Hematopoietic multipotent progenitor cell treated with erythropoietin and hydrocortisone succinate and interleukin-3 and kit ligand, for 17 days (in vitro differentiated cells): ENCODE measurements at places on chromosomes 6 and 20.

DNA sequence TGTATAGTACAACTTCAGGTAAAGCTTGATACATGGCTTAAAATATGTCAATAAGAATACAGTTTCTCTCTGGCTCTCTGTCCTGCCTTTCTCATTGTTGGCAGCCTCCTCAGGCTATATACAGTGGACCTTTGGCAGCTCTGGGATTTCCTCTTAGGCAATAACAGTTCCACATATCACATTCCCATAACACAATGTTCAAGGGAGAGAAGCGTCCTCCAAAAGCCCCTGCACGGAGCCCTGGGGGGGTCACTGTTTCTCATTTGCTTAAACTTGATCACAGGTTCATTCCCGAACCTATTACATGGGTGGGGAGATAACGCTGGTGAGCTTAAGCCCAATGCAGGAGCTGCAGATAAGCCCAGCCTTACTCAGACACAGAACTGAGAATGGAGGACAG is 4.4 kb upstream of the FLRT3 start:
- DNase-seq, result no peak

DNA sequence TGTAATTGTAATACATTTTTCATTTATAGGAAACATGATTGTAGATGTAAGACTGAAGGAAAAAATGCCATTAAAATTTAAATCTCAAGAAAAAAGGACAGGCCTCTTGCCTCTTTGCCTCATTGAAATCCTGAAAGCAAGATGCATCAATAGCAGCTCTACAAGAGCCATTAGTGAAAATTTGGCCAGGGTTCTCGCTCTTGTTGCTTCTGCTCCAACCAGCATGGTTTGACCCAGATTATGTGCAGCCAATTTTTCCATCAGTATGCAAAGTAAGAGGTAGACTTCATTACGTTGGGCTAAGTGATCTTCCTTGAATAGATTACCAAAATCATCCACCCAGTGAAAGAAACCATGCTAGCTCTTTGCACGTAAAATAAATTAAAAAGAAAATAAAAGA is 106.6 kb downstream of the SGK1 start:
- DNase-seq, result no peak

DNA sequence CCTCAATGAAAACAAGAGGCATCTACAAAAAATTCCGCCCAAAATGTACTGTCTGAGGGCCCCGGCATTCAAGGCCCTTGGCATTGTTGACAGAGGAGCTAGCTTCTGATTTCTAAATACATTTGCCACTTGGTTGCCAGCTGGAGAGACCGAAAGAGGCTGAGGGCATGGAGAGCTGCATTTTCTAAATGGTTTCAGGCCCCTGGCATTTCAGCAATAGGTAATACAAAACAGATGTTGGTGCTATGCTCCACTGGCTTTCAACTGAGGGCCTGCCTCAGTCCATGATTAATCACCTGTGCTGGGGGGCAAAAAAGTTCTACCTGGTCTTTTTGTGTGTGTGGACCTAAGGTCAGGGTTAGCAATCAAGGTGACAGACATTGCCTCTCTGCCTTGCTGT is 79.5 kb upstream of the ISM1 start:
- no peak for DNase-seq

- no peak for DNase-seq
These were observed 10.6 kb downstream of the FKBP5 start for GRCh38 chr6:35678021-35678654.

GRCh38 chr20:49899541-49900383 is 15.6 kb downstream of the SPATA2 start:
- DNase-seq, result no peak

DNA sequence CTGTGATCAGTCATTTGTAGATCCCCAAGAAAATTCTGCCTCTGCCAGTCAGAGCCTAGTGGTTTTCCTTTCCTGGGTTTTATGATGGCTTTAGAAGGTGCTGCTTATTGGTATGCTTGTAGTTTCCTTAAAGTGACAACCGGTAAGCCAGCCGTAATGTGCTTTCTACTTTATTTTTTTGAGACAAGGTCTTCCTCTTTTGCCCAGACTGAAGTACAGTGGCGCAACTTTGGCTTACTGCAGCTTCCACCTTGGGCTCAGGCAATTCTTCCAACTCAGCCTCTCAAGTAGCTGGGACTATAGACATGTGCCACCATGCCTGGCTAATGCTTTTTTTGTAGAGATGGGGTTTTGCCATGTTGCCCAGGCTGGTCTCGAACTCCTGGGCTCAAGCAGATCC is 23.5 kb downstream of the MCM8 start:
- no peak for DNase-seq

GRCh38 chr6:44737829-44738528 is 350.5 kb downstream of the CDC5L start:
- no peak for DNase-seq

GRCh38 chr6:12024216-12024615 is 12.1 kb downstream of the HIVEP1 start:
- no peak for DNase-seq

DNA sequence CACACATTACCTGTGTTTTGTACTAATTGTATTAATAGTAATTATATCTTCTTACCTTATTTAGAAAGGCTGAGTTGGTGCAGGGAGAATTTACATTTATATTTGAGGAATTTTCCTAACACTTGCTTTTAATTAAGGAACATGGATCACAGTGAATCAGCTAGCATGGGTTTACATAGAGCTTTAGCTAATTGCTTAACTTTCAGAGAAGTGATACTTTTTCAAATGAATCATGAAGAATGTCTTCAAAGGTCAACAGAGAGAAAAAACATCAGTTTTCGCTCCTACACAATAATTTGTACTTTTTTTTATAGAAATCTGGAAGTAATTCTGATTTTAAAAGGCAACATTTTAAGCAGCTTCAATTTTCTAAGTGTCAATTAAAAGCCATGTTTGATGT is 195.0 kb upstream of the HEY2 start:
- DNase-seq, result no peak

DNA sequence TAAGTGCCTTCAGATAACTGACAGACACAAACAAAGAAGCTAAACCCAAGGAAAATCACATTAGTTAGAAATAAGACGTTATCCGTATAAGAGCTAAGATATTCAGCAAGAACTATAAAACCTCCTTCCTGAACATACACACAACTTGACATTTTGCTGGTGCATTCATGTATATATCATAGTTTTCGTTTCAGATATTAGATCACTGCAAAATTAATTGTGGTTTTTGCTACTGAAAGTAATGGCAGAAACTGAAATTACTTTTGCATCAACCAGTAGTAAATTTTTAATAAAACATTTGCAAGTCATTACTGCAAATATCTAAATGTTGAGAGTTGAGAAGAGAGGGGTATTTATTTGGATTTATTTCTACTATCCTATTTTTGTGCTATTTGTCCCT is 26.1 kb upstream of the KCNQ5 start:
- no peak for DNase-seq

DNA sequence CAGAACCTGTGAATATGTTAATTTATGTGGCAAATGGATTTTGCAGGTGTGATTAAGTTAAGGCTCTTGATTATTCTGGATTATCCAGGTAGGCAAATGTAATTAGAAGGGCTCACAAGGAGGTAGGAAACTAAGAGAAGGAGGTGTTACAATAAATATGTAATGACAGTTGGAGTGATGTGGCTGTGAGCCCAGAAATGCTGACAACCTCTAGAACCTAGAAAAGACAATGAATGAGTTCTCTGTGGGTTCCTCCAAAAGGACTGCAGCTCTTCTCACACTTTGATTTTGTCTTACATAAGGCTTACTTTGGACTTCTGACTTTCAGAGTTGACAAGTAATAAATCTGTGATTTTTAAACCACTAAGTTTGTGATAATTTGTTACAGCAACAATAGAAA is 406.6 kb upstream of the EPHA7 start:
- no peak for DNase-seq

GRCh38 chr20:46741924-46742668 is 32.6 kb downstream of the SLC2A10 start:
- no peak for DNase-seq

DNA sequence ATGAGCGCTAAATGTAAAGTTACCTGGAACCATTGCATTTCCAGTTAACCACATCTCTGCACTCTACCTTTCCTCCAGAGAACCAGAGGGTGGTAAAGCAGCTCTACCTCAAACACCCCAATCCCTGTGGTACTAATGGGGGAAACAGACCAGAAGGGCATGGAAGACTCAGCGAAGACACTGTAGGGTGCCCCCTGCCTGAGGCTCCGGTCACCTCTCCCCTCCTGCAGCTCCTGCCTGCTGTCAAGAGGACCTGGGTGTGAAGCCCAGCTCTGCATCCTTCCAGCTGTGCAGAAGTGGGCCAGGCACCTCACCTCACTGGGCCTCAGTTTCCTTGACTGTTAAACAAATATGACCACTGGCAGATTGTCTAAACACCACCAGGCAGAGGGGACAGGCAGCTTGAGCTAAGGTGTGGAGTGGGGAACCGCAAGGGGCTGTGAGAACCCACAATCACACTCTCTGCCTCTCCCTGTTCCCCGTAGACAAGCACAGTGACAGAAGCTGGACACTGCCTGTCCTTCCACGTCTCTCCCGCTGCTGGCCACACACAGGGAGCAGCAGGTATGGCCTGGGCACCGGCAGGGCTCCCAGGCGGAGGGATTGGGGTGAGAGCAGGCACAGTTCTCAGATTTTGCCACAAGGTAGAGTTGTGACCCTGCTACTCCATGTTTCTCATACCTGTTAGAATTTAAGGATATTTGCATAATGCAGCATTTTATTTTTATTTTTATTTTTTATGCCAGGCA is 9.1 kb upstream of the BPIFA2 start:
- DNase-seq, result no peak

DNA sequence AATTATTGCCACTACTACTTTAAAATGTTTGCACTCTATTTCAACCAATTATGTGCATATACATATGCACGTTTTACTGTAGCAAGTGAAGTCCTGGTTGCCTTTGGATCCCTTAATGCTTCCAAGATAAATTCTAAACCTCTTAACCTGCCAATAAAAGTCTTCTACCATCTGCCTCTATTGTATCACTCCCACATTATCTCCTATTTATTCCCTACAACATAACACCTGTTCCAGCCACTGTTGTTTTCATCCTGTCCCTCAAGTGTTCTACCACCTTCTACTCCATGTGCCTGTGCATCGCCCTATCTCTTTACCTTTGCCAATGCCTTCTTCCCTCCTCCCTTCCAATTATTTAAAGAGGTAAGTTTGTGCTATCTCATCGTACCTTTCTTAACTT is 499.0 kb upstream of the RNF217 start:
- DNase-seq, result no peak

- DNase-seq, result no peak
These were observed 34.5 kb upstream of the MAS1L start for GRCh38 chr6:29522227-29522626.

GRCh38 chr6:12720310-12720709 is 3.7 kb downstream of the PHACTR1 start:
- DNase-seq, result no peak

DNA sequence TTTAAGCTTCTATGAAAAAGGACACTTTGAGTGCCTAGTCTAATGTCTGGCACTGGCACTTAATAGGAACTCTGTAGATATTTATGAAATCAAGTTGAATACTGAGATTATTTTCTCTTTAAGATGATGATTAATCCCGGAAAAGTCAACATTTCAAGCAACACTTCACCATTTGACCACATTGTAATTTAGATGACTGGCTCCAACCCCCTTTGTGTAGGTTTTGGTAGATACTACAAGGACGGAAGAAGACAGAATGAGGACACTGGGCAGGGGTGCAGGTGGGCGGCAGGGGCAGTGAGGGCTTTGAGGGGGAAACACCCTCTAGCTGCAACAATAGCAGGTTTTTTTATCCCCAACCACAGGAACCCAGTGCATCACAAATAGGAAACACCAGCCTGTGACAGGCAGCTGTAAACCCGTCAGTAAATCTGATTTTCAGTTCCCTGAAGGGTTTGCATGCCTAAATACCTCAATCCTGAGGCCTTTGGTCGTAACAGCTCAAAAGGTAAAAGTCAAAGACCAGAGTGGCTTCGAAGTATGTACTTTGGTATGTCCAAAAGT is 4.6 kb downstream of the DTNBP1 start:
- no peak for DNase-seq

- no peak for DNase-seq
These were observed 128.2 kb downstream of the EDN3 start for GRCh38 chr20:59428441-59429205.

GRCh38 chr6:169801396-169802160 is 50.2 kb downstream of the ERMARD start:
- no peak for DNase-seq

- DNase-seq, result no peak
These were observed 190.6 kb downstream of the JARID2 start for GRCh38 chr6:15436451-15436850.

GRCh38 chr6:137224799-137225198 is 5.6 kb upstream of the IFNGR1 start:
- DNase-seq, result no peak

GRCh38 chr20:32784369-32785080 is 22.3 kb downstream of the DNMT3B start:
- DNase-seq, result no peak

DNA sequence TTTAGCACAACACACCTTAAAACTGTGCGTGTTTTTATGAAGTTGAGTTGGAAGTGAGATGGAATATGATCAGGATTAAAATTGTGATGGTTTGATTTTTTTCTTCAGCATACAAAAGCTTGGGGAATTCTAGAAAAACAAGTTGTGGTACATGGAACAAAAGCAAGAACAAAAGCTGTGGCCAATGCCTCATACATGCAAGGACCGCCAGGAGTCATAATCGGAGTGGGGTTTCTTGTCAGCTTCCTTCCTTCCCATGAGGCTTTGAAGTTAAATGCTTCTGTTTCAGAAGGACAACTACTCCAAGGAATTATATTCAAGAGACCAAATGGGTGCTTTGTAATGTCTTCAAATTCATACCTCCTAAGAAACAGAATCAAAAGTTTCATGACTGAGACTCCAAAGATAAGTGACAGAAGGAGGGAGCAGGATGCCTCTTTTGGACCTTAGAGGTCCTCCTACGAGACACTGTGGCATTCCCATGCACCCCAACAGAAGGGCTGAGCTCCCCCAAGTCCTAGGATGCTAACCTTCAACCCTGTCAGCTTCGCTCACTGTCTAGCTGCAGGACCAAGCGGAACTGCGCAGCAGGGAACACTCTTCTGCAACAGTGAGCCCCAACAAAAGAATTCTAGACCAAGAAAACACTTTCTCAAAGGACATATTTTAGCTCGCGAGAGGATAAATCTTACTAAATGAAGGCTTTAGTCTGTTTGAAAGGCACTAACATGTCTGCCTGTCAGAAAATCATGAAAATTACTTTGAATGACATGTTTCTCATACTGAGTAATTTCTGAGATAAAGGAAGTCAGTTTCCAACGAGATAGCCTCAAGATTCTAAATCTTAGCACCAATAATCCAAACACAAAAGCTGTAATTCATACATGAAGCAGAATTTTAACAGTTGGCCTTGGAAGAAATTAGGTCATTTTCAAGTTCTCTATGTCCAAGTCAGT is 108.5 kb upstream of the NHSL1 start:
- no peak for DNase-seq

GRCh38 chr6:80331974-80332373 is 225.5 kb downstream of the BCKDHB start:
- DNase-seq, result no peak

DNA sequence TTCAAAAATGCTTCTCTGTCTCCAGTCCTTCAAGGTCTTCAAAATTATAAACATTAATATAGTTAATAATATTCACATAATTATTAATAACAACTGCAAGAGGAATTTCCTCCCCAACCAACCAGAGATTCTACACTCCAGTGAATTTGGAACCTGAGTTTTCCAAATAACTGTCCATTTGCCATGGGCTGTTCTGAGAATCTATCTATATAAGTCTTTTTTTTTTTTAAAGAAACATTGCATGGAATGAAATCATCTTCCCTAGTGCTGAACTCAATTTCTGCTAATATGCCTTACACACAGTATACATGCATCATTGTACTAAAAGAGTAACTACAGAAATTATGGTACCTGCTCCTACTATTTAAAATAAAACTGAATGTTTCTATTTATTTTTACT is 113.9 kb downstream of the SLC22A3 start:
- DNase-seq, result no peak
